ENCODE measurements at places on chromosomes 3 and 15. TPM values are rescaled to one million over a fixed set of nuclear protein-coding genes. Genes with fewer than 3 reads are reported as not detected.

- DNase-seq = no peak
Observed at GRCh38 chr3:88469216-88469615, 319.5 kb downstream of the C3orf38 start.

DNA sequence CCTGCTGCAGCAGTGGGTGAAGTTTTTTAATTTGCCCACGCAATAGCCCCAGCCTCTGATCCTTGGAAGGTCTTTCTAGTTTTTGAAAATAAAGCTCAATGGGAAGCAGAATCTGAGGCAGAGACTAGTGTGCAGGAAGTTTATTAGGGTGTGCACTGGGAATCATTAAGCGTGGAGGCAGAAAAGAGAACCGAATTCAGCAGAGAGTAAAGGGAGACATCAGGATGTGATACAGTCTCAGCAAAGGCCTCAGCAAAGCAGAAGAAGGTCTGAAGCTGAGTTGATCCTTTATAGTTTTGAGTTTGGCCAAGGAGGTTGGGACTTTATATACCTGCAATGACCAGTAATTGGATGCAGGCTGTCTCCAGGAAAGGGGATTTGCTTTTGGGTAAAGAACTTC is 4.9 kb upstream of the BTLA start:
- DNase-seq = no peak

MCF2L2 gene
- total RNA-seq = 2.6 TPM

GRCh38 chr3:14948609-14949038 is 1.2 kb downstream of the NR2C2 start:
- no peak for DNase-seq

DNA sequence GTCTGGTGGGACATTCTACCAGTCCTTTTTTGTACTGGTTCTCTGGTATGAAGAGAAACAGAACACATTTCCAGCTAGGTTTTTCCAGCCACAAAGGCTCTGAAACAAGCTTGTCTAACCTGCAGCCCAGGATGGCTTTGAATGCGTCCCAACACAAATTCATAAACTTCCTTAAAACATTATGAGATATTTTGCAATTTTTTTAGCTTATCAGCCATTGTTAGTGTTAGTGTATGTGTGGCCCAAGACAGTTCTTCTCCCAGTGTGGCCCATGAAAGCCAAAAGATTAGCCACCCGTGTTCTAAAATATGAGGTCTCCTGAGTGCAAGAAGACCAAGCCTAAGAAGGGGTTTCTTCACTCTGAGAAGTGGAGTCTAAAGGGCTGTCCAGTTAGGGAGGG is 18.4 kb upstream of the TIMP4 start:
- DNase-seq = no peak

TUSC7 gene
- not detected for total RNA-seq

GHSR gene
- not detected for total RNA-seq

GRCh38 chr15:84953136-84953535 is 28.5 kb upstream of the PDE8A start:
- DNase-seq = no peak

GRCh38 chr3:73827725-73828211 is 203.0 kb upstream of the PDZRN3 start:
- no peak for DNase-seq

GRCh38 chr15:40155270-40155910 is 5.5 kb upstream of the BUB1B start:
- DNase-seq = no peak

DNA sequence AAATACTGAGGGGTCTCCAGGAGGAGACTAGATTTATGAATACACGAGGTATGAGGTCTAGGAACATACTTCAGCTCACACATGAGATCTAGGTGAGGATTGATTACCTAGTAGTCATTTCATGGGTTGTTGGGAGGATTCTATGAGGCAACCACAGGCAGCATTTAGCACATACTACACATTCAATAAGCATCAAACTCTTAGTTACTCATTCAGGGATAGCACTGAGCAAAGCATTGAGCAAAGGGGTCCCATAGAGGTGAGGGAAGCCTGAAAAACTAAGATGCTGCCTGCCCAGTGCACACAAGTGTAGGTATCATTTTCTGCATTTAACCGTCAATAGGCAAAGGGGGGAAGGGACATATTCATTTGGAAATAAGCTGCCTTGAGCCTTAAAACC is 4.5 kb downstream of the CCR5 start:
- no peak for DNase-seq

DNA sequence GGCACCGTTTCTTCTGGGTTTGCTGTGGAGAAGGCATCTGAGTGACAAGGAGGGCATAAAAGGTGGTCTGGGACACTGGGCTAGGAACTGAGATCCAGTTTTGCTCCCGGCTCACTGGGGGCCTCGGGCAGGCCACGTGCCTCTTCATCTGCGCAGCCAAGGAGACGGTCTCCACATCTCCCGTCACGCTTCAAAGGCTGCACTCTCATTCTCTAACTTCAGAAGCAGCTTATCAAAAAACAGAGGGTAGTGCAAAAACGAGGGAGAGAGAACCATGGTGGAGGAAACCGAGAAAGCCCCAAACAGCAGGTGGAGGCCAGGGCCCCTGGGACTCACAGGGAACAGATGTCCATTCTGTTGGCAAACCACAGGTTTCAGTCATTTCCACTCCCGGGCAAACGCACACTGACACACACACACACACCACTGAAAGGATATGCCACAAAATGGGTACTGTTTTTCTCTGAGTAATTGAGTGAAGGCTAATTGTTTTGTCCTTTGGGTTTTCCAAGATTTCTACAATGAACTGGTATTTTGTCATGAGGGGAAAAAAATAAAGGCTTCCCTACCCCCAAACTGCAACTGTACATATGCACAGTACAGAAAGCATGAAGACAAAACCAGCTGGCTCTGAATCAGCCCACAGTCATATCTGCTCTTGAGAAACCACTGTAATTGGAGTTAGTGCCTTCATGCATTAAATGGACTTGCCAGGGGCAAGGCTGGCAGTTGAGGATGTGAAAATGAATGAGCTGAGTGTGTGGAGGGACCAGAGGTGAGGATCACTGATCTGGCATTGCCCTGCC is 71.9 kb downstream of the MGLL start:
- peak; percentile 42 for DNase-seq

DNA sequence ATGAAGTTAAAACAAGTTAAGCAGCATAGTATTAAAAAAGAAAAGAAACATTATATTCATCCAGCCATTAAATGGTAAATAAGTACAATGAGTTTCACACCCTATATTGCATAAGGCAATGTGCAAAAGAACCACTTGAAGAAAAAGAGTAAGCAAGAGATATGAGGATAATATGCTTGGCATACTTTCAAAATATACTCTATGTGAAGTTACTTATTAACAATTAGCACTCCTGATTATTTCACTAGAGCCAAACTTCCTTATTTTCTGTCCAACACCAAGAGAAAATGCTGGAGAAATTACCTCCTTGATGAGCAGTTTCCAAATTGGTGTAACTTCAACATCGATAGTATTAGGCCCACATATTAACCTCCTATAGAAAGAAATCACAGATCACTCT is 63.7 kb downstream of the ATP13A4 start:
- no peak for DNase-seq

- DNase-seq = no peak
Observed at GRCh38 chr15:35374661-35375060, 171.3 kb downstream of the DPH6 start.

All from sciatic nerve (tissue), 2 donors.